ENCODE measurements at places on chromosomes 5 and 9. TPM values are rescaled to one million over a fixed set of nuclear protein-coding genes. Genes with fewer than 3 reads are reported as not detected.

Gene MARVELD2
- total RNA-seq: 0.17 TPM

Gene PCDHB16
- 0.03 TPM for total RNA-seq

DNA sequence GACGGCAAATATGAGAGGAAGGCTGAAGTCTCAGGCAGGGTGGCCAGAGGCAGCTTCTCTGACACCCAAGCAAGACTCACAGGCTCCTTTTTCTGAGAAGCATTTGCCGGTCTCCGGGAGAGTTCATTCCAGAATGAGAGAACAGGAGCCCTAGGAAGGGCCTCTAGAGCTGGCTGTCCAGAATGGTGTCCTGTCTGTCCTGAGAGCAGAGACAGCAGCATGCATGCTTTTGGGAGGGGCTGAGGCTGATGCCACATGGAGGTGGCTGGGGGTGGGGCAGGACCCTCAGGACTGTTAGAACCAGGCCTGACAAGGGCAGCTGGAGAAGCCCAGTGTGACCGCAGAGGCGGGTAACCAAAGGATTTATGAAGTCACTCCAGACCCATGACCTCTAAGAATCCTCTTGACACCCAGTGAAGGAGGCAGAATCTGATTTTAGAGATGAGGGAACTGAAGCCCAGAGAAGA, 60.0 kb downstream of the SHB start:
- DNase-seq: no peak

Gene SAPCD2
- 69.2 TPM for total RNA-seq

Gene LAMC3
- 0.13 TPM for total RNA-seq

Gene CCL21
- not detected for total RNA-seq

DNA sequence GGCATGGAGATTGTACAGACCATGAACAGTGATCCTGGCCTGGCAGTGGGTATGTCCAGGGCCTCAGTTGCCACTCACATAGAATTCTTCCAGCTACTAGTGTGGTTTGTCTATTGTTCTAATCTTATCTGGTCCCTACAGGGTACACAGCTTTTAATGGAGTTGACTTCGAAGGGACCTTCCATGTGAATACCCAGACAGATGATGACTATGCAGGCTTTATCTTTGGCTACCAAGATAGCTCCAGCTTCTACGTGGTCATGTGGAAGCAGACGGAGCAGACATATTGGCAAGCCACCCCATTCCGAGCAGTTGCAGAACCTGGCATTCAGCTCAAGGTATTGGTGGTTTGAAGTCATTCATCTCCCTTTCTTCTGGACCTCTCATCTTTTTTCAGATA, 43.8 kb downstream of the THBS4 start:
- no peak for DNase-seq

GRCh38 chr9:121452085-121452484, 47.6 kb downstream of the GGTA1 start:
- DNase-seq: no peak

GRCh38 chr9:122036988-122037387, 56.1 kb downstream of the TTLL11 start:
- DNase-seq: peak; percentile 53

DNA sequence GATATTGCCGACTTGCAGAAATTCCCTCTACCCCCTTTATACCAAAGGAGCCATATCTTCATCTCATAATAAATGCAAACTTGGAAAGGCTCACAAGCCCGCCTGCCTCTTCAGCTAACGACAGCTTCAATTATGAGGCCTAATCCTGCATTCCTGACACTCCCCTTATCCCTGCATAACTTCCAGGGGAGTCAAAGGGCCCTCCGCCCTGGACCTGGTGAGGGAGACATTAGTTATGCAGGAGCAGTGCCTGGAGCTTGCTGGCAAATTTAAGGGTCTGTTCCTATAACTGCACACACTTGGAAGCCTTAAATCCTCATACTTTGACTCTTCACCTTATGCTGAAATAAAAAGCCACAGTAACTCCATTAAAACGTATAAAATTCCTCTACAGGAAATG, 617.9 kb downstream of the BNC2 start:
- DNase-seq: no peak

GRCh38 chr5:170791325-170791954, 7.9 kb downstream of the GABRP start:
- peak; percentile 32 for DNase-seq

DNA sequence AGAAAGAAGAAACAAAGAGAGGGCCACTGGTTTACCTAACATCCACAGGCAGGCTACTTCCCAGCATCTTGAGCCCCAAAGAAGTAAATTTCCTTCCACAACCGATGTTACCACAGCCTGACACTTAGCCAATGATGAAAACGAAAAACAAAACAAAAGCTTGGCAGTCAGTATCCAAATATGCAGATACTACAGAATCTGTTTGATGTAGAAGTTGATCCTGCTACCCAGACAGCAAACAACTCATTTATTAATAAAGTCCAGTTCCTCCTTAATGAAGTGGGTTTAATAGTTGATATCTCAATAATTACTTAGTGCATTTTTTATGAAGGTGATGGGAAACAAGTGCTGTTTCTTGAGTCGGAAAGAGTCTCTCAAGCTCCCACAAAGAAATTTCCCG, 67.1 kb upstream of the GABRP start:
- no peak for DNase-seq

- peak; percentile 96 for DNase-seq
Observed at GRCh38 chr9:90301277-90301653, 341.4 kb downstream of the DIRAS2 start.

Gene PCSK5
- total RNA-seq: 2.3 TPM

DNA sequence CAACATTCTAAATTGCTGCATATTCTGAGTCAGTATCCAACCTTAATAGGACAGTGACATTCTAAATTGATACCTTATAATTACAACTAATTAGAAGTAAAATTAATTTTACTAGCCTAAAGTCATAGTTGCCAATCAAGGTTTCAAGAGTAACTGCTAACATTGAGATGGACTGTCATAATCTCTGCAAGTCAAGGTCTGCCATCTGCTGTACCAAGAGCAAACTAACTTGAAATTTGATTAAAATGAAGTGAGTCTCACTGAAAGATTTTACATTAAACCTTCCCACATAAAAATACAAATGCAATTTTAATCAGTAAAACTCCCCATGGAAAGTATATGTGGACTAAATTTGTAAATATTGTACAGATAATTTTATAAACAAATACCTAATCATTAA, 235.3 kb downstream of the PRDM9 start:
- no peak for DNase-seq

Gene CCDC112
- total RNA-seq: 8.6 TPM

GRCh38 chr5:149399775-149400174, 20.7 kb upstream of the IL17B start:
- DNase-seq: no peak

- DNase-seq: no peak
Observed at GRCh38 chr5:102099766-102100331, 196.2 kb downstream of the SLCO4C1 start.

Gene OR1Q1
- total RNA-seq: not detected

GRCh38 chr9:87592554-87593358, 95.1 kb downstream of the DAPK1 start:
- no peak for DNase-seq

DNA sequence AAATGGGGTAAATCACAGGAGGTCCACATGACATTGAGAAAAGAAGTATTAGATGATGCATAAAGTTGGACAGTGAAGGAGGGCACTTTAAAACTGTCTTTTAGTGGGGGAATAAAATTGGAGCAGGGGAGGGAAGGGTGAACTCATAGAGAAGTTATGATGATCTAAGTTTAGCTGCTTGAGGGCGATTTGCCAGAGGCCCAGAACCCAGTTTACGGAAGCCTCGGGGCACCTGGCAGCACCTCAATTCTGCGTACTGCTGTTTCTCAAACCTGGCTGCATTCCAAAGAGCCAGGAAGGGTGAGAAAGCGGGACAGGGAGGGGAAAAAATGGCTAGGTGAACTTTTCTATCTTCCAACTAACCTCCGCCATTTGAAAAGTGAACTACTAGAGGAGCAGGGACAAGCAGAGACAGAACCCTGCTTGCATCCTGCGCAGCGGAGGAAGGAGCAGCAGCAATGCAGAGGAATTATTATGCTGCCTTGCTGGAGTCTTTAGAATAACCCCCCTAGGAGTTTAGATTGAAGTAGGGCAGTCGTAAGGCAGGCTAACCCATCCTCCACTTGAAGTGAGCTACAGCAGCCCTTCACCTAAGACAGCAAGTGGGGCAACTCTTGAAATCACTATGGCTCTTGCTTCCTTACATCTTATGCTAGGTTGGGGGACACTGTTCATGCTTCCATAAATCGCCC, 316.8 kb downstream of the BRINP1 start:
- DNase-seq: no peak

GRCh38 chr5:101605700-101606099, 690.4 kb downstream of the SLCO4C1 start:
- no peak for DNase-seq

DNA sequence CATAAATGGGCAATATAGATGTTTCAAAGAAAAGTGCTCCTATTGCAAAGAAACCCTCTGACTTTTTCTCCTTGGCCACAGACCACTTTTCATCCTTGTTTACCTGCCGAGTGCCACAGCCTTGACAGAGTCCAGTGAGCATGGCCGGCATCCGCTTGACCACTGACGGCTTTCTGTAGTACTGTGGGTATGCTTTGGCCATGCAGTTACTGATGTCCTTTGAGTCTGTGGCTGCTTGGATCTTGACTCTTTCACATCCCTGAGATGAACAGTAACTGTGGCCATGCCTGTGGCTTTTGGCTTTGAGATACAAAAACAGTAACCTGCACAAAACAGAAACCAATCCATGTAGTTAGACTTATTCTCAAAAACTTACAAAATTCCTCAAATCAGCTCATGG, 70.4 kb downstream of the CEMIP2 start:
- DNase-seq: no peak

Gene RAB3C
- not detected for total RNA-seq

DNA sequence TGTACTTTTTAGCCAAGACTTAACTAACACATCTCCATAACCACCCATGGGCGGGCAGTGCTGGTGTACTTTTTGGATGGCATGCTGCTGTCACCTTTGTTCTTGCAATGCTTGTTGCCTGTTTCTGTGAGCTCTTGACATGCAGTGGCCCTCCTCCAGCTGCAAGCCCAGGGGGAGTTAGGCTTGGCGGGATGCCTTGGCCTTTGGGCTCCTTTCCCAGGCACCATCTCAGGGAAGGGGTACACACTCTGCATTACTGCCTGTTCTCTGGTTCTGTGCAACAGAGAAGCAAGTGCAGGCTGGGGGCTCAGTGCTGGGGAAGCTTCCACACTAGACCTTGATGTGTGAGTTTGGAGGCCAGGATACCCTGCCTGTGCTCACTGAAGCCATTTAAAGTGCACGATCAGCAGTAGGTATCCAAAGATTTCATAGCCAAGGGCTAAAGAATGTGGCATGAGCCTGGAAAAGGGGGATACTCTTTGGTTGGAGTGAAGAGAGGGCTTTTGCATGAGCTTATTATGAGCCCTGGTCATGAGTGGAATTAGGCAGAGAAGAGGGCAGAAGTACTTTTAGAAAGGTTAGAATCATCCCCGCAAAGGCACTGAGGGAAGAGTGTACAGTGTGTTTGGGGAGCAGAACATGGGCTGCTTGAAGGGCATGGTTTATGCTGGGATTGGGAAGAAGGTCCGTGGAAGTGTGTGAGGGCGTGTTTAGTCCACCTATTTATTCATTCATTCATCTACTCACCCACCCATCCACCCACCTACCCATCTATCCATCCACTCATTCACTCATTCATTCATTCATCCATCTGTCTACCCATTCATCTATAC, 22.5 kb downstream of the PSAT1 start:
- DNase-seq: no peak

Gene PCDHA13
- not detected for total RNA-seq

Gene BASP1
- 134 TPM for total RNA-seq

DNA sequence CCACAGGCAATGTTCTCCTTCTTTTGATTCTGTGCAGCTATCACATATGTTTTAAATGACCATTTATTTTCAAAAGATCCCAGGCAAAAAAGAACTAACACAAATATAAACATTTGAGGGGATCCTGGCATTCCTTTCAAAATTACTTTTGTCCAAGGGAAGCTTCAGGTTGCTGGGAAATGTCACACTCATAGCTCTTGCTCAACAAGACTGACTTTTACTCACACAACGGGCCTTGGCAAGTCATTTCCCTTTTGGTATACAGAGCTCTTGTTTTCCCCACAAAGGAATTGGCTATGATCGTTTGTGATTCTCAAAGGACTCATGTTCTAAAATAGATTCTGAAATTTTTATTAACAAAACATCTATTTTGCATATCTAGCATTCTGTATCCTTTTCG, 4.5 kb upstream of the PALM2AKAP2 start:
- DNase-seq: no peak

DNA sequence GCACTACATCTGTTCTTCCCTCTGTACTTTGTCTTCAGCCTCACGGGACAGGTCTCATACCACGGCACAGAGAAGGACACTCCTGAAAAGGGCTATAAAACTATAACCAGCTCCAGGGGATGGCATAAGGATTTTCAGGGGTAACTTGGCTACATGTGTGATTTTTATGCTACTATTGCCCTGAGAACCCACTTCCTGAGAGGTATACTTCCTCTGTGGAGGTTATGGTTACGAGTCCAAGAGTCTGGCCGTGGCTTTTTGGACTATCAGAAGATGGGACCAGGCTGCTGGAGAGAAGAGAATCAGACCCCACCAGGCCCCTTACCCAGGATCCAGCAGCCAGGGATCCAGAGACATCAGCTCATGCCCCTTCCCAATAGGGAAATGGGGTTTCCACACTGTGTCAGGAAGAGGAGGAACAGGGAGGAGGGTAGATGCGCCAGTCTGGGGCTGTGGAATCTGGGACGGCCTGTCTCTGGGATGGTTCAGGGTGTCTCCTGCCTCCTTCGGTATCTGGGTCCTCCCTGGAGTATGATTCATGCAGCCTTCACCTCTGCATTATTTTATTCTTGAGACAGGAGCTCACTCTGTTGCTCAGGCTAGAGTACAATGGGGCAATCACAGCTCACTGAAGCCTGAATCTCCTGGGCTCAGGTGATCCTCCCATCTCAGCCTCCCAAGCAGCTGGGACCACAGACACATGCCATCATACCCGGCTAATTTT, 29.7 kb downstream of the WHRN start:
- DNase-seq: no peak

DNA sequence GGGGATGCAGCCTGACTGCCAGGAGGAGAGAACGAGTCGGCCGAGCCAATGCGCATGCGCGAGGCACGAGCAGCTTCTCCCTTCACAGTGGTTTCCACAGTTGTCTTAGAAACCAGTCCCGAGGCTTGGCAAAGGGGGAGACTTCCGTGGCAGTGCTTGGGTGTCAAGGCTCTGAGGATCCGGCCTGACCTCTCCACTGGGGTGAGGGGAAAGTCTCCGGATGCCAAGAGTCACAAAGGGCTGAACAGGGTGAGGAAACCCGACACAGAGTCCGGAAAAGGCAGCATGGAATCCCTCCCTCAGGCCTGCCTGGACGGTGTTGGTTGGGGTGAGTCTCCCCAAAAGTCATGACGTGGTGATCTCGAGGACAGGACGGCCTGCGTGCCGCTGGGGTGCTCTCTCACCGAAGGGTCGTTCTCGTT, 475.5 kb downstream of the SPATA31A7 start:
- no peak for DNase-seq

DNA sequence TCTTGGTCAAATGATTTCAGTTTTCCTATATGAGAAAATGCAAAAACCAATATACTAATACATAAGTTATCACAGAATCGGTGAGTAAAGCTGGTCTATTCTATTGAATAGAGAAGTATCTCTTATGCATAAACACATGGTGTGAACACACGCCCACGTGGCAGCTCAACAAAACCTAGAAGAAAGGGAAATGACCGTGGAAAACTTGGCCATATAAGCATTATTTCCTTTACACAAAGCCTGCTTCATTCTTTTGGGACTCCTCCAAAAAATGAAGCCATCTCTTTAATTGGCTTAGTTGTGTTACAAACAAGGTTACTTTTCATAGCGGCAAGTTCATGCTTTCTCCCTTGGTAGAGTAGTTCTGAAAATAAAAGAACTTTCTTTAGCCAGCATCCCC, 183.2 kb downstream of the TMEM161B start:
- no peak for DNase-seq

- DNase-seq: no peak
Observed at GRCh38 chr5:149280802-149281201, 9.1 kb downstream of the AFAP1L1 start.
